Brain (organoid and tissue), 16 donors: ENCODE measurements at places on chromosomes 5 and 9.

DNA sequence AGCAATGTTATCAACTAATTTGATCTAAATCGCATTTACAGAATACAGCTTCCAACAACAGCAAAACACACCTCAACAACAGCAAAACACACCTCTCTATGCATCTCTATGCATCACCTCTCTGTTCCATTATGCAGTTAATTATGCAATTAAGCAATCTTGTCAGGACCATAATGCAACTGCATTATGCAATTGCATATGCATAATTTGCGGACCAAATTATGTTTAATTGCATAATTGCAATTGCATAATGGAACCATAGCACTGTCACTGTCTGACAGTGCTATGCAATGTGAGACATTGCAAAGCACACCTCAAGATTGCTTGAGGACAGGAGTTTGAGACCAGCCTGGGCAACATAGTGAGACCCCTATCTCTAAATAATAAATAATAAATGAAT lies 80.4 kb upstream of the PRSS3 start:
- DNase-seq, result no peak

DNA sequence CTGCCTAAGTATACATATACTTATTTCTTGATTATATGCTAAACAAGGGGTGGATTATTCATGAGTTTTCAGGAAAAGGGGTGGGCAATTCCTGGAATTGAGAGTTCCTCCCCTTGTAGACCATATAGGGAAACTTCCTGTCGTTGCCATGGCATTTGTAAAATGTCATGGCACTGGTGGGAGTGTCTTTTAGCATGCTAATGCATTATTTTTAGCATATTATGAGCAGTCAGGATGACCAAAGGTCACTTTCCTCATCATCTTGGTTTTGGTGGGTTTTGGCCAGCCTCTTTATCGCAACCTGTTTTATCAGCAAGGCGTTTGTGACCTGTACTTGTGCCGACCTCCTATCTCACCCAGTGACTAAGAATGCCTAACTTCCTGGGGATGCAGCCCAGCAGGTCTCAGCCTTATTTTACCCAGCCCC lies 80.9 kb downstream of the ALDH7A1 start:
- no peak for DNase-seq

- DNase-seq, result no peak
Measured at GRCh38 chr5:122172207-122172606, 42.9 kb downstream of the ZNF474 start.

DNA sequence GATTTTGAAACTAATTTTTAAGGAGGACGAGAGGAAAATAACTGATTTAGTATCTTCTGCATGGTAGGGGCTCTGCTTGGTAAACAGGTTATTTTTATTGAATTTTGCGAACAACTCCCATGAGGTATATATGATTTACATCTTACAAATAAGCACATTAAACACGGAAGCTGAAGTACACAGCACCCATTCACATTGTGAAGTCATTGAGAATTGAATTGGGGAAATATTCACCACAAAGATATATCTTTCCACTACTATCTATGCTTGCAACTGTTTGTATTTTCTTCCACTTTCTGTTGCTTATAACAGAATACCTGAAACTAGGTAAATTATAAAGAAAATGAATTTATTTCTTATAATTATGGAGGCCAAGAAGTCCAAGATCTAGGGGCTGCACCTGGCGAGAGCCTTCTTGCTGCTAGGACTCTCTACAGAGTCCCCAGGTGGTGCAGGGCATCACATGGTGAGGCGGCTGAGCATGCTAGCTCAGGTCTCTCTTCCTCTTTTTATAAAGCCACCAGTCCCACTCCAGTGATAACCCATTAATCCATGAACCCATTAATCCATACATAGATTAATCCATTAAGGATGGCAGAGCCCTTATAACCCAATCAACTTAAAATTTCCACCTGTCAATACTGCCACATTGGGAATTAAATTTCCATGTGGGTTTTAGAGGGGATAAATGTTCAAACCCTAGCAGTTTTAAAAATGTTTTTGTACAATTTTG lies 79.0 kb upstream of the ZNF608 start:
- DNase-seq, result no peak

GRCh38 chr9:69762527-69762926 lies 2.7 kb upstream of the PTAR1 start:
- no peak for DNase-seq

- no peak for DNase-seq
Measured at GRCh38 chr5:37055383-37055990, 178.9 kb downstream of the NIPBL start.

DNA sequence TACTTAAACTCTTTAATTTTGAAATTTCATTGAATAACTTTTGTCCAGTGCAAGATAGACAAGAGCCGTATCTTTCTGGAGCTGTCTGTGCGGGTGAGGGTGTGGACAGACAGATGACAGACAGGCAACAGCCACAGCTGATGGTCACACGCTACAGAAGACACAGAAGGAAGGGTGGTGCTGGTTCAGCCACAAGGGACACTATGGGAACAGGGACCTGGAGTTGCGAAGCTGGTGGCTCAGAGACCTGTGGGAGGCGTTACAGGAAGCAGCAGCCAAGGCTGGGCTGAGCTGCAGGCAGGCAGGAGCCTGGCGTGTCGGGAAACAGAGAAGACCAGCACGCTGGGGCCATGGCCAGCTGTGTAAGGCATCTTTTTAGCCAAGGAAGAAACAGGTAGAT lies 104.4 kb downstream of the WNK2 start:
- DNase-seq, result no peak

DNA sequence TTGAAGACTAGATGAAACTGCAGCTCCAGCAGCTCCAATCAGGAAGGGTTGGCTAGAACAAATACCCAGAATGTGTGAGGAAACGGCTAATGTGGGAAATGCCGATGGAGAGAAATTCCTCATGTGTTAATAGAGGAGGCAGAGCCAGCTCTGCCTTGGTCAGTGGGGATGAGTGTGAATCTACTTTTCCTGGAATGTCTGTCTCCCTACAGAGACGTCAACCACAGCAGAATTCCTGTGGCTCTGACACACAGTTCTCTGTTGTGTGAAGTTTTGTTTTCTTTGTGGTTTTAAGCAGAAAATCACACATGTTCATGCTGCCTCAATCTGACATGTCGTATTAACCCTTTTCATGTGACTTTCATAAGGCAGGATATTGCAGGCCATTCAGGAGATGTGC lies 476.6 kb upstream of the WWC1 start:
- no peak for DNase-seq

- peak; percentile 86 for DNase-seq
Measured at GRCh38 chr5:150138551-150139265, 16.9 kb downstream of the PDGFRB start.

GRCh38 chr9:79526149-79526672 lies 45.6 kb upstream of the TLE4 start:
- DNase-seq, result no peak

- no peak for DNase-seq
Measured at GRCh38 chr5:147490989-147491388, 18.9 kb downstream of the DPYSL3 start.

- DNase-seq, result no peak
Measured at GRCh38 chr5:56977021-56977420, 25.1 kb upstream of the MIER3 start.

DNA sequence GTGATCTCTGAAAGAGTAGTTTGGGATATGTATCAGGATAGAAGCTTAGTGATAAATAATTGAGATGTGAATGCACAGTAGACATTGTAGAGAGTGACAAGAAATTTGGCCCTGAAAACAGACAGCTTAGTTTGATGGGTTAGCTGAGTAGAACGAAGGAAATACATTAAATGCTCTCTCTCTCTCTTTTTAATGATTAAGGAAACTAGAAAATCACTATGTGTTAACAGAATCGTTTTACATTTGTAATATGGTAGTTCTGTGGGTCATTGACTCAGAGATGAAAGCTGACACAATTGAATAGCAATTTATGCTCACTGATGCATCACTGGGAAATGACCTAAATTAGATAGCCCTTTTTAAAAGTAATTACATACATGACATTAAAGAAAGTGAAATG lies 739.8 kb upstream of the PTPRD start:
- no peak for DNase-seq
